ENCODE measurements at places on chromosomes 3 and 15. TPM values are rescaled to one million over a fixed set of nuclear protein-coding genes. Genes with fewer than 3 reads are reported as not detected.

DNA sequence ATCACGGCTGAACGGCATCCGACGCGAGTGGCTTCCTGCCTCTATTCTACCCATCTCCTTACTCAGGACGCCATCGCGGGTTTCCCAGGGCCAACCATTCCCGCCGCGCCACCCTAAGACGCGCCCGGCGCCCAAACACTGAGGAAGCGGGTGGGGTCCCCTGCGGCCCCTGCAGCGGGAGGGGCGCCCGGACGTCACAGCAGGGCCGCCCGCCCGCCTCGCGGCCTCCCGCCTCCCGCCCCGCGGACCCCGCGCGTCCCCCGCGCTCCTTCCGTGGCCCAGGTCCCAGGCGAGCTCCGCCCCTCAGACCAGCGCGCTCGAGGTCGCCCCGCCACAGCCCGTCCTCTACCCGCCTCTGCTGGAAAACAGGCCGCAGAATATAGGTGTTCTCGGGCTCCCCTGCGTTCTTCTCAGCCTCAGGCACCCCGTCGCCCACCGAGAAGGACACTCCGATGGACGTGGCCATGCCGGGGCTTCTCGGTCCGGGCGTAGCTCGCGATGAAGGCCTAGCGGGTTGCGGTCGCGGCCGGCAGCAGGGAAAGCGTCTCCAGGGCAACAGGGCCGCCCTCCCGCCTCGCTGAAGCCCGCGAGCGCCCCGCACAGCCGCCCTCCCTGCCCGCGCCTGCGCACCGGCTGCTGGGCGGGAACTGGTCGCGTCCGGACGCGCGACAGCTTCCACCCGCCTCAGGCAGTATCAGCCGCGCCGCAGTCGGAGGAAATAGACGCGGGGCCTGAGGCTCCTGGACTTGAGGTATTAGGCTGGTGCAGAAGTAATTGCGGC, at the start of gene DYNLT2B:
DYNLT2B (minus strand) TSS at position 554 of the 781 bp plus-strand sequence; CDS start at position 466, 88 bp downstream.
- DNase-seq, result peak; percentile 69

DNA sequence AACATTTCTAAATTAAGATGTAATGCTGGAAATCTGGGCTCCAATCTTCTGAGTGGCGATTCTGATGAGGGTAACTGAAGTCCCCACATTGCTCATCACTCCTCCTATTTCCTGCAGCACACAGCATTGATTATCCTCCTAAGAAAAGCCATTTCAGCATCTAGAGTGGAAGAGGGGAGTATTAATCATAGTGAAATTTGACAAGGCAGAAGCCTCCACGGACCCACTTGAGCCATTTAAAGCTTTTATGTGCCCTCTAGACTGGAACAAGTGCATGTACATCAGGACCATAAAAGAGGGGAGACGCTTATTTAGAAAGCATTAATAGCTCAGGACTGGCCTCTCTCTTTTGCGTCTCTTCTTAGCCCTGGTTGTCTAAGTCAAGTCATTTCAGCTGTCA, 25.8 kb downstream of the AQP9 start:
- DNase-seq, result no peak

GRCh38 chr15:95448531-95449229, 881.8 kb upstream of the NR2F2 start:
- peak; percentile 64 for DNase-seq

DNA sequence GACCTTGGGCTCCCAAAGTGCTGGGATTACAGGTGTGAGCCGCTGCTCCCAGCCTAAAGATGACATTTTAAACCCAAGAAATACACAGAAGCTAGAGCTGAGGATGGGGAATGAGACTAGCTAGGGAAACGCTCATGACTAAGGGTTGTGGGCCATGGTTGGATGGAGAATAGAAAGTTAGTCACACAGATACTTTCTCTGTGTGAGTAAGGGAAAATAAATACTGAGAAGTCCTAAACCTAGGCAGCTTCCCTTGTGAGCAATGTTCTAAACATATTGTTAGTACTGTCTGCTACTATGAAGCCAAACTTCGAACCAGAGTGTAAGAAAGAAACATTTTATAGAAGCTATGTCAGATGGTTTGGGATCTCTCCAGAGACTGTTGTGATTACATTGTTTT, 304.8 kb upstream of the STAC start:
- no peak for DNase-seq

DNA sequence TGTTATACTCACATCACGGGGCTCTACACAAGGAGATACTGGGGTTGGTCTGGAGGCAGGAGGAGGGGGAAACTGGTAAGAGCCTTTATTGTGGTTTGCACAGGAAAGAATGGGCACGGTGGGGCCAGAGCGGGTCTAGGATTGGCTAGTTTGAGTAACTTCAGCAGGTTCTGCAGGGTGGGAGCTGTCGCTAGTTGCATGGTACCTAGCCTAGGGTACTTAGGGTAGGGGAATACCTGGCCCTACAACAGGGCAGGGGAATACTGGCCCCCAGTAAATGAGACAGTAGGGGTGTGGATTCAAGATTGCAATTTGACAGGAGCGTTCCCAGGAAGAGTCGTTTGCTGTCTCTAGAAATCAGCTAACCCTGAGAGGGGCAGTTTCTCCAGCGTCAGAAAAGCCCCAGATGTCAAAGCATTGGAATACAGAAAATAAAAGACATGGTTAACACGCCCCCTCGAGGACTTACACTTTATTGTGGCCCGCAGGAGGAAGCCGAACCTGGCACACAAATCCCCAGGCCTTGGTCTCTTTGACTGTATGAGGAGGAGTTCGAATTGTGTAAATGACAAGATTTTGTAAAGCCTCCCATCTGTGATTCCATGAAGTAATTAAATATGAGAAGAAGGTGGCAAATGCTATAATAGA, 32.0 kb downstream of the ST8SIA2 start:
- DNase-seq, result no peak

DNA sequence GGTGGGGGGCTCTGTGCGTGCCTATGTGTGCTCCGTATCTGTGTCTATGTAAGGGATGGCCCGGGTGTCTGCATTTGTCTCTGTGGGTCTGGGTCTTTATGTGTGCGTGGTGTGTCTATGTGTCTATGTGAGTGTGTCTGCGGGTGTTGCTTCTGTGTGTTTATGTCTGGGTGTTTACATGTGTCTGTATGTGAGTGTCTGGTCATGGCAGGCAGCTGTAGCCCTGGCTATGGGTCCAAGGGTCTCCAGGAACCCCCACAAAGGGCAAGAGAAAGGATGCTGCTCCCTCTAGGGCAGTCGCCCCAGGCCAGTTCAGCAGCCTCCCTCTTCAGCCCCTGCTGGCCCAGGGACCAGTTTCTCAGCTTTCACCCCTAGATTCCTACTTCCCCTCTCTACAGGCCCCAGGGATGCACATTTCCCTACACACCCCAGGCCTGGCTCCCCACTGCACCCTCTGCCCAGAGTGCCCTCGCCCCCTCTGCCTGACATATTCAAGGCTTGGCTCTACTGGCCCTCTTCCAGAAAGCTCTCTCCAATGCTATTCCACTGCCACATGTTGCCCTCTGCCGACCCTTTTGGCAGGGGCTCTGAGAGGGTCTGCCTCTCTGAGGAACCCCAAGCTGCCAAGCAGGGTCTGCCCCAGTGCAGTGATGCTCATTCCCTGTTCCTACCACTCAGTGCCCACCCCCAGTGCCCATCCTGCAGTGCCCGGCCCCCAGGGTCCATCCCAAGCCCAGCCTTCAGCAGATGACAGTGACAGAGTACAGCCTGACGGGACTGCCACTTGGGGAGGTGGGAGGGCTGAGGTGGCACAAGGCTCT, 1.0 kb upstream of the MYL3 start:
- no peak for DNase-seq

The GOLGA6B gene
- not detected for total RNA-seq

Data from dermis microvascular lymphatic vessel endothelial cell (primary cell).